ENCODE measurements at places on chromosomes 16 and 17.

- DNase-seq: no peak
Measured at GRCh38 chr17:73118951-73119391, 26.5 kb upstream of the SLC39A11 start.

DNA sequence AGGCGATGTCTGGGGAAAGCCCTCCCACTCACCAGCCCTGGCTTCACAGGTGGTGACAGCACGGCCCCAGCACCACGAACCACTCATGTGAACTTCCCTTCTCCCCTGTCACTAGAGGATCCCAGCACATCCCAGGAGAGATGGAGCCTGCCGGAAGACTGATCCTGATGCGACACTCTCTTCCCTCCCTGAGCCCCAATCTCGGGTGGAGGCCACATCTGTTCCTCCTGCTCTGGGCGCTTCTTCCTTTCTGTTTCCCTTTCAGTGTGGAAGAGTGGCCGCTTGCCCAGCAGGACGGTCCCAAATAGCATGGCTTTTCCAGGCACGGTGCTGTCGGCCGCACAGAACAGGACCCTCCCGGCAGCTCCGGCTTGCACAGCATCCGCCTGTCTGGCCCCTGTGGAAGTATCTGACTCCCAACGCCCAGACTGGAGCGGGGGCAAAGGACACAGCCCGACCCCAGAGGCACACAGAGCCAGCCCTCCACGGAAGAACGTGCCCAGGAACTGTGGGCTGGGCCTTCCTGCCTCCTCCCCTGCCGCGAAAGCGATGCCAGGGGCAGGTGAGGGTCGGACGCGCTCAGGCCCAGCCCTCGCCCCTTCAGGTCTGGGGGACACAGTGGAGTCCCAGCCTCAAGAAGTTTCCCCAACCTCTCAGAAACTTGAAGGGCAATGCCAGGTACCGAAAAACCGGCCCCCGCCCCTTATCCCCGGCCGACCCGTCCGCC, 37.6 kb downstream of the CBFA2T3 start:
- DNase-seq: no peak

- no peak for DNase-seq
Measured at GRCh38 chr17:29004081-29004692, 1.6 kb downstream of the SEZ6 start.

- peak; percentile 11 for DNase-seq
Measured at GRCh38 chr17:1490643-1491442, 1.6 kb downstream of the MYO1C start.

DNA sequence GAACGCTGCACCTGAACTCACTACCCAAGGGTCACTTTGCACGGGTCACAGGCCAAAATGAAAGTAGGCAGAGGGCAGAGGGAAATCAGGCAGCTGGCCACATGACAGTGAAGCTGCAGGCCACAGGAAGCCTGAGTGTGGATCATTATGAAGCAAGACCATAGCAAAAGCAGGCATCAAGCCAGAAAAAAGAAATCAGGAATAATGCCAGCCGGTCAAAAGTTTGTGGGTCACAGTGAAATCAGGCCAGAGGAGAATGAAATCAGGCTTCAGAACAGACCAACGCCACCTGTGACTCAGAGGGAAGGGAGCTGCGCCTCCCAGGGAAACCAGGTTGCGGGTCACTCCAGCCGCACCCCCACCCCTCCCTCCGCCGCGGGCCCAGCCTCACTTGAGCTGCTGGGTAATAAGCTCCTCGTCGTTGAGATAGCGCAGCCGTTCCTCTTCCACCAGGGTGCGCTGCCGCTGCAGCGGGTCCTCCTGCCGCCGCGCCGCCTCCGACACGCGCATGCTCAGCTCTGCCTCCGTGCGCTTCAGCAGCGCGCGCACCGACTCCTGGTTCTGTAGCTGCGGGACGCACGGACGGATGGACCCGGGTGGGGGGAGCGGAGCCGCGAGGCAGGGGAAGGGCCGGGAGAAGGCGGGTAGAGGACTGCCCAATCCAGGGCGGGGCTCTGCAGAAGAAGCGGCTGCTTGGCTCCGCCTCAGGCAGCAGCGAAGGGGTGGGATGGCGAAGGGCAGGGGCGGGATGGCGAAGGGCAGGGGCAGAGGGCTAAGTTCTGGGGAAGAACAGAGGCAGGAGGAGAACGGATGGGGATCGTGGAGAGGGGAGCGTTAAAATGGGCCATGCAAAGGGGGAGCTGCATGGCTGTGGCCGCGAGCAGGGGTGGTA, 47.7 kb downstream of the SRCIN1 start:
- DNase-seq: peak; percentile 77

DNA sequence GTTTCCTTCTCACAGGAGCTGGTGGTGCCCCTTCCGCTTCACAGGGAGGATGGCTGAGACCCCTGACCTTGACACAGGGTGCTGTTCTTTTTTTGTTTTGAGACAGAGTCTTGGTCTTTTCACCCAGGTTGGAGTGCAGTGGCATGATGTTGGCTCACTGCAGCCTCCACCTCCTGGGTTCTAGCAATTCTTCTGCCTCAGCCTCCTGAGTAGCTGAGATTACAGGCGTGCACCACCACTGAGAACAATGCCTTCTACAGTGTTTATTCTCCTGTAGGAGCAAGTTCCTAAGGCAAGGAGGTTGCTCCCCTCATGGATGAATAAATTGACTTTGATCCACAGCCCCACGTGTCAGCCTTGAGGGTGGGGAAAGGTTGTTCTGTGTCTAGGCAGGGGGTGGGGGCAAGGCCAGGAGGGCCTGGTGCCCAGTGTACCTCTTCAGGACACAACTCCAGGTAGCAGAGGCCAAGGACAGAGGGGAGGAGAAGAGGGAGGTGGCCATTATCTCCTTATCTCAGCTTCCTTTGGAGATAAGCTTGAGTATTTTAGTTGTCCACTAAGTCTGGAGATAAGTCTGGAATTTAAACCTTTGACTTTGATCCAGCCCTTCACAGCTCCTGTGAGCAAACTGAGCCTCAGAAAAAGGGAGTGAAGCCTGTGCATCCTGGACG, 159.4 kb downstream of the SEC14L1 start:
- DNase-seq: no peak

DNA sequence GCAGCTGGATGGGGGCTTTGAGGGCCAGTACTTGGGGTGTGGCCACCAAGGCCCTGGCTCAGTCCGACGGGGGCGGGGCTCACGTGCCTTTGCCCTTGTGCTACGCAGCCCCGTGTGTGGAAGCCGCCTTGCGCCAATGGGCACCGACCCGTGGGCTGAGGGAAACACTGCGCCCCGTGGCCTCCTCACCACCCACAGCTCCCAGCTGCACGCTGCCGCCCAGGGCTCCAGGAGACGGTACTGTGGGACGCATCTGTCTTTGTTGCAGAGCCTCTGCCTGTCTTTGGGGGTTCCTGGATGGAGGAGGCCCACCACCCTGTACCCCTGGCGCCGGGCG, 7.6 kb downstream of the CDH15 start:
- no peak for DNase-seq

- no peak for DNase-seq
Measured at GRCh38 chr16:56257239-56257638, 66.0 kb downstream of the GNAO1 start.

DNA sequence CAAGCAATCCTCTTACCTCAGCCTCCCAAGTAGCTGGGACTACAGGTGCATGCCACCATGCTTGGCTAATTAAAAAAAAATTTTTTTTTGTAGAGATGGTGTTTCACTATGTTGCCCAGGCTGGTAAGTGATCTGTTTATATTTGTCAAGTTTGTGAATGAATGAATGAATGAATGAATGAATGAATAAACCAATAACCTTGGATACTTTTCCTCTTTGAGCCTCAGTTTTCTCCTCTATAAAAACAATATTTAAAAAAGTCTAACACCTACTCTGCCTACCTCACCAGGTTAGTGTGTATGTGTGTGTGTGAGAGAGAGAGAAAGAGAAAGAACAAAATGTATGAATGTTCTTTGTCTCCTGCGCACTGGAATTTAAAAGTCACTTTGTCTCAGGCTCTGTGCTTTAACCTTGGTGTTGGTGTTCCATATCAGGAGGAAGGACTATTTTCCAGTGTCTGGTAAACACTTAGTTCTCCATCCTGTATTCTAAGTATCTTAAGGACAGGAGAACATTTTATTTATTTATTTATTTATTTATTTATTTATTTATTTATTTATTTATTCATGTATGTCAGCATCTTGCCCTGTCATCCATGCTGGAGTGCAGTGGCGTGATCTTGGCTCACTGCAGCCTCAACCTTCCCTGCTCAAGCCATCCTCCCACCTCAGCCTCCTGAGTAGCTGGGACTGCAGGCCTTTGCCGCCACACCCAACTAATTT, 27.1 kb downstream of the CHD9 start:
- DNase-seq: no peak

DNA sequence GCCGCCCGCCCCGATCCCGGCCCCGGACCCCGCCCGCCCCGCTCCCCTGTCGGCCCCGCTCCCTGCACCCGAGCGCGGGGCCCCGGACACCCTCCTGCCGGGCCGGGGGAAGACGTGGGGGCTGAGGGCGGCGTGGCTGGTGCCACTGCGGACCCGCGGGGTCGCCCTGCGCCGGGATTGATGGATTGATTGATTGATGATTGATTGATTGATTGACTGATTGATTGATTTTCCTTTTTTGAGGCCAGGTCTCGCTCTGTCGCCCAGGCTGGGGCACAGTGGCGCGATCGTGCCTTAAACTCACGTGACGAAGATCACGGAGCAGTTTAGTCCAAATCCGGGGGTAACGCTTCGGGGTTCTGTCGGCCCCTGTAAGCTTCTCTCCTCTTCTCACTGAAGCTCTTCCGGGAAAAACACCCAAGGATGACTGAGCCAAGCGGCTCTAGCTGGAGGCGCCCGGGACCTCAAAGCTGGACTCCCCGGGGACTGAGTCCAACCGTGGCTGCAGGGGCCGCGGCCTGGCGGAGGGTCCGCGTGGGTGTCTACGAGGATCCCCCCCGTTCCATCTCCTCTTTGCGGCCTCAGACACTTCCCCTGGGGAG, 40.2 kb upstream of the BHLHA9 start:
- no peak for DNase-seq

DNA sequence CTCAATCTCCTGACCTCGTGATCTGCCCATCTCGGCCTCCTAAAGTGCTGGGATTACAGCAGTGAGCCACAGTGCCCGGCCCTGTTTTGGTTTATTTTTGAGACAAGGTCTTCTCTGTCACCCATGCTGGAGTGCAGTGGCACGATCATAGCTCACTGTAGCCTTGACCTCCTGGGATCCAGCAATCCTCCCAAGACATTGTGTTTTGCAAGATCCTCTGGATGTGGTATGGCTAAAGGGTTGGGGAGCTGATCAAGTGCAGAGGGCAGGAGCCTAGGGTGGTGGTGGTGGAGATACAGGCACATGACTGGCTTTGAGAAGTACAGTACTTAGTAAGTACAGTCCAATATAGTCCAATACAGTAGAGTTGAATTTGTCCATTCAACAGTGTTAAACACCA, 16.6 kb upstream of the TNS4 start:
- DNase-seq: no peak

GRCh38 chr17:33962857-33963655, 292.0 kb upstream of the CCL2 start:
- no peak for DNase-seq

GRCh38 chr17:32253117-32253611, 12.5 kb upstream of the RHBDL3 start:
- DNase-seq: peak; percentile 62

GRCh38 chr16:19506965-19507364, 14.9 kb downstream of the GDE1 start:
- no peak for DNase-seq

- no peak for DNase-seq
Measured at GRCh38 chr17:69179227-69179952, 37.7 kb upstream of the ABCA6 start.

- DNase-seq: no peak
Measured at GRCh38 chr16:85755929-85756768, 5.3 kb upstream of the C16orf74 start.

DNA sequence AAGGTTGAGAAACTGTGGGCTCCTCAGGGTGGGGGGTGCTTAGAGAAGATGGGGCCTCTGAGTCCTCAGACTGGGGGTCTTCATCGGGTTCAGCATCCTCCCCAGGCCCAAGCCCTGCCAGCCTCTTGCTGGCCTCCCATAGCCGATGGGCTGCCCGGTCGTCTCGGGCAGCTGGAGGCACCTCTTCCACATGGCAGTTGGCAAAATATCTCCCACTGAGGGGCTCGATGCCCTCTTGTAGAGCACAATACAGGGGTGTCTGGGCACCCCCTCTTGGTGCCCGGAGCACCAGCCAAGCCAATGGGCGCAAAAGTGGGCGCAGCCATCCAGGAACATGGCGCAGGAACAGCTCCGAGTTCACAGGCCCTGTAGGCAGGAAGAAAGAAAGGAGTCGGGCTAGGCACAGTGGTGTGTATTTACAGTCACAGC, 1.0 kb upstream of the FLOT2 start:
- DNase-seq: no peak

DNA sequence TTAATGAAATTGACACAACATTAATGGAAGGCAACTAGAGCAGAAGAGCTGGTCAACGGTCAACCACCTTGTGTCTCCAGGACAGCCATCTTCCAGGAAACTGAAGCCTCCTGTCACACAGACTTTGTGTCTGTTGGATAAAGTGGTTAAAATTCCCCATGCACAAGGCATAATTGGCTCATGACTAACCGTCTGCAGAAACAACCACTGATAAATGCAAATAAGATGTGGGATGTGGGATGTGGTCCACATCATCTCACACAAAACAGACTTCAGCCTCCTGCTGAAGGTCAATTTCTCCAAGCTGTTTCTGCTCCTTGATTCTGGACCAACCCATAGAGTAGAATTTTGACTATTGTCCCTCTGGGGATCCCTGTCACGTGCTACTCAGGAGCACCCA, 26.9 kb upstream of the XYLT1 start:
- no peak for DNase-seq

DNA sequence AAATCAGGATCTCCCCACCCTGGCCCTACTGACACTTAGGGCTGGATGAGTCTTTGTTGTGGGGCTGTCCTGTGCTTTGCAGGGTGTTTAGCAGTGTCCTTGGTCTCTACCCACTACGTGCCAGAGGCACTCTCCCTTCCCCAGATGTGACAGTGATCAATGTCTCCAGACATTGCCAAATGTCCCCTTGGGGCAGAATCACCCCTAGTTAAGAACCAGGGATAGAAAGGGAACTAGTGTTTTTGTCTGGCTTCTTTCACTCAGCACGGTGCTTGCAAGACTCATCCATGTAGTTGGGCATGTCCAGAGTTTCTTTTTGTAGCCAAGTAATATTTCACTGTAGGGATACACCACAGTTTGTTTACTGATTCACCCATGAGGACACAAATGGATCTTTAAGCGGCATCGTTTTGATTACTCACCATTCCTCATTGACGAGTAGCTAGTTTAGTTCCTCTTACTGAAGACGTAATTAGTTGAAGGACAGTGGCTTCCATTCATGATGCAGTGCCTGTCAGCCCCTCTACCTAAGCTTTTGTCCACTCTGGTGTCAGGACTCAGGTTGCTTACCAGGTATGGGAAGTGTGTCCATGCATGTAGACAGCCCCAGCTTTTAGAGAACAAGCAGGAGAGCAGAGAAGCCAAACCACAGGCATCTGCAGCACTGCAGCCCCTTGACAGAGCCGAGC, 26.0 kb upstream of the ITGB4 start:
- DNase-seq: no peak

Measured in nucleus accumbens (tissue), 56 donors.